ENCODE measurements at places on chromosomes 2 and 18. TPM values are rescaled to one million over a fixed set of nuclear protein-coding genes. Genes with fewer than 3 reads are reported as not detected.

Gene IL36G
- not detected for total RNA-seq

Gene ALMS1
- 76.0 TPM for total RNA-seq

Gene ARHGAP15
- 14.2 TPM for total RNA-seq

Gene DSG3
- total RNA-seq: 0.16 TPM

Gene SH3RF3
- 12.3 TPM for total RNA-seq

Gene ANKRD62
- total RNA-seq: 0.16 TPM

Gene B4GALT6
- 8.1 TPM for total RNA-seq

Gene ALLC
- total RNA-seq: not detected

Gene RAB17
- 0.16 TPM for total RNA-seq

Gene SNED1
- total RNA-seq: 3.3 TPM

Gene TMEM37
- total RNA-seq: not detected

Gene LYPD1
- 17.8 TPM for total RNA-seq

Gene SERPINB2
- total RNA-seq: 0.62 TPM

Gene NEU4
- 0.31 TPM for total RNA-seq

Gene ZSWIM2
- 1.2 TPM for total RNA-seq

Gene CPO
- not detected for total RNA-seq

Gene UGT1A5
- not detected for total RNA-seq

Gene CTIF
- 55.1 TPM for total RNA-seq

Gene APCDD1
- total RNA-seq: 10.3 TPM

Gene RIT2
- 21.8 TPM for total RNA-seq

Gene RUFY4
- total RNA-seq: 0.78 TPM

Gene NXPH2
- total RNA-seq: 30.4 TPM

Gene TRIM43
- total RNA-seq: not detected

Gene UGP2
- total RNA-seq: 83.9 TPM

Gene UGT1A10
- total RNA-seq: not detected

Gene SERPINB13
- not detected for total RNA-seq

Gene NT5DC4
- total RNA-seq: not detected

Gene SCG2
- 52.9 TPM for total RNA-seq

Gene GALNT1
- total RNA-seq: 87.8 TPM

Gene MOCOS
- total RNA-seq: 0.16 TPM

Gene TMEM247
- total RNA-seq: not detected

Gene MYL12B
- total RNA-seq: 156 TPM

Gene CENPO
- 9.7 TPM for total RNA-seq

Gene RND3
- 164 TPM for total RNA-seq

Gene GDF7
- total RNA-seq: 0.16 TPM

Gene EN1
- not detected for total RNA-seq

Gene HOXD9
- total RNA-seq: not detected

Gene ST8SIA5
- 10.8 TPM for total RNA-seq

Gene TMX3
- total RNA-seq: 84.7 TPM

Gene LIMS2
- 1.2 TPM for total RNA-seq

Gene FNDC4
- 41.3 TPM for total RNA-seq

Gene BOLL
- not detected for total RNA-seq

Gene CDH20
- total RNA-seq: 7.3 TPM

Gene ATF2
- 158 TPM for total RNA-seq

Gene ITM2C
- total RNA-seq: 112 TPM

Gene DNAJC5G
- total RNA-seq: not detected

Gene TNFAIP6
- total RNA-seq: 0.31 TPM

Gene C2orf81
- total RNA-seq: 0.62 TPM

Gene CAPN14
- total RNA-seq: 1.4 TPM

All from occipital lobe (tissue), 3 donors.